ENCODE measurements at places on chromosomes 7 and 10. TPM values are rescaled to one million over a fixed set of nuclear protein-coding genes. Genes with fewer than 3 reads are reported as not detected.

ANKRD26 gene
- 16.3 TPM for total RNA-seq

DNA sequence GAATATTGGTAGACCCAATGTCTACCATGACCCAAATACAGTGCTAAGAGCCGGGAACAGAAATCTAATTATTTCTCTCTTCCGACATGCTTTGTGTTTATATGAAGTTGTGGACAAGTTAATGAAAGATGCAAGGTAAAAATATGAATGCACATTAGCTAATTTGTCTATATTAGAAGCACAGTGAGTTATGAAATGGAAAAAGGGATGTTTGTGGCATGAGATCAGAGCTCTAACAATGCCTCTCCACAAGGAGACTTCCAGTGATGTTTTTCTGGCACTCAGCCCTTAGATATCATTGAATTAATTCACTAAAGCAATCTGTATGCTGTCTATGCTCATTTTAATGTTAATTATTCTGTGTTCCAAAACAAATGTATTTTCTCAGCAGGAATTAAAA, 897.2 kb downstream of the CNTNAP2 start:
- no peaks in the 10 kb centered on the region for H3K4me1 ChIP-seq
- no peaks in the 10 kb centered on the region for H3K36me3 ChIP-seq
- H3K4me3 ChIP-seq = no peak overlapping the region
- no peak overlapping the region for H3K27ac ChIP-seq

DNA sequence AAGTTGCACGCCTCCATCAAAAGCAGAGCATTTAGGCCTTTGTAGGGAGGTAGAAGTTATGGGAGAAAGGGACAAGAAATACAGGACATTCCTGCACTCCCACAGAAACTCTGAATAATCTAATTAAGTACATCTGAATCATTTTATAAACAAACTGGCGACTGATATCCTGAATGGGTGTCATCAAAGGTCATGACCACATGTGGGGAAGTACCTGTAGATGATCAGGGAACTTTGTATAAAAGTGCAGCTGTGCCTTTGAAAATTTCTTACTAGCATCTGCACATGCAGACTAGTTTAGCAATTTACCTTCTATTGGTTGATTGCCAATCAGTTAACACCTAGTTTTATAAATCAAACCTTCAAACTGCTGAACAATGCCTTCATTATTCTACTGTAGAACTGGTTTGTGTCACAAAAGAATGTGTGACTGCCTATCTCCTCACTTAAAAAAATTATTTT, 17.1 kb downstream of the STEAP4 start:
- no peaks in the 10 kb centered on the region for H3K36me3 ChIP-seq
- H3K27me3 ChIP-seq = no peaks in the 10 kb centered on the region
- no peaks in the 10 kb centered on the region for H3K4me1 ChIP-seq
- DNase-seq = no peak
- H3K4me3 ChIP-seq = no peak overlapping the region

DNA sequence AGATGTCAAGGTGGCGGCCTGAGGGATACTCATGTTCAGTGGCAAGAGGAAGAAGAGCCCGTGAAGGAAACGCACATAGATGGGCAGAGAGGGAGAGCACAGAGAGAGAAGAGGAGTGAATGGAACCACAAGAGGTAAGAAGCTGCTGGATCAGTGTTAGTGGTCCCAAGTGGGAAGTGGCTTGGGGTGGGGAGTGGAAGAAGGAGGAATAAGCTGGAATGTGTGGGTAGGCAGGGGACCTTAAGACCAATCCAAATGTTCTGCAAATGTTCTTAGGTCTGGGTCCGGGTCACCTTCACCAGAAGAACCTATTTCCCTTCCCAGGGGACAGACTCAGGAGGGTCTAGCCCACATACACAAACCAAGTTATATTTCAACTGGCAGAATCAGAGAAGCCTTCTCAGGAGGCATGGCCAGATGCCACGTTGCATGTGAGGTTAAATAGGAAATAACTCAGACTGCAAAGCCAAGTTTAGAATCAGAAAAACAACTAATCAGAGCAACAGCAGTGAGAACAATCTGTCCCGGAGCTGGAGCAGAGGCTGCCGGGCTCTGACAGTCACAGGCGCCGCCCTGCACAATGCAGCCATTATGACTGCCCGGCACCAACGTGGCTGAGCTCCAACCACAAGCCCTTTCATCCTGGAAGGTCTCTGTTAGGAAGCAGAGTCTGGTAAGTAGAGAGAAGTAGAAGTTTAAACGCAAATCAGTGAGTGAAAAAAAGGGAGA, 78.6 kb upstream of the ARMC3 start:
- H3K27me3 ChIP-seq = no peaks in the 10 kb centered on the region
- no peak overlapping the region for H3K4me3 ChIP-seq
- no peaks in the 10 kb centered on the region for H3K36me3 ChIP-seq
- H3K27ac ChIP-seq = no peak overlapping the region
- DNase-seq = no peak

DNA sequence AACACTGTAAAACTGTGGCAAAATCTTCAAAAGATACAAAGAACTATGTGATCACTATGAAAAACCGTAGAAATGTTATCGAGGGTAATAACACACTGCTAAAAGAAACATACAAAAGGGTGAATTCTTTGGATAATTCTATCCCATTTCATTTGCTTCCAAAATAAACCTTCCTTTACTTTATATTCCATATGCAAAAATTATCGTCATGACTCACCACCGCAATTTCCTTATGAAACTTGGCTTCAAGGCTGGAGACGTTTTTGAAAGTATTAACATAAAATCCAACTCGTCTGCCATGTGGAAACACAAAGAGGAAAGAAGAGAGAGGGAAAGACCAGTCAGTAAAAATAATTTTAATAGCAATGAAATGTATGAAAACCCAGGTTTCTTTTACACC, 165.2 kb downstream of the AMPH start:
- no peak overlapping the region for H3K27ac ChIP-seq
- DNase-seq = peak; percentile 11
- no peaks in the 10 kb centered on the region for H3K27me3 ChIP-seq
- H3K36me3 ChIP-seq = no peaks in the 10 kb centered on the region
- no peak overlapping the region for H3K4me3 ChIP-seq

BHLHA15 gene
- not detected for total RNA-seq

DNA sequence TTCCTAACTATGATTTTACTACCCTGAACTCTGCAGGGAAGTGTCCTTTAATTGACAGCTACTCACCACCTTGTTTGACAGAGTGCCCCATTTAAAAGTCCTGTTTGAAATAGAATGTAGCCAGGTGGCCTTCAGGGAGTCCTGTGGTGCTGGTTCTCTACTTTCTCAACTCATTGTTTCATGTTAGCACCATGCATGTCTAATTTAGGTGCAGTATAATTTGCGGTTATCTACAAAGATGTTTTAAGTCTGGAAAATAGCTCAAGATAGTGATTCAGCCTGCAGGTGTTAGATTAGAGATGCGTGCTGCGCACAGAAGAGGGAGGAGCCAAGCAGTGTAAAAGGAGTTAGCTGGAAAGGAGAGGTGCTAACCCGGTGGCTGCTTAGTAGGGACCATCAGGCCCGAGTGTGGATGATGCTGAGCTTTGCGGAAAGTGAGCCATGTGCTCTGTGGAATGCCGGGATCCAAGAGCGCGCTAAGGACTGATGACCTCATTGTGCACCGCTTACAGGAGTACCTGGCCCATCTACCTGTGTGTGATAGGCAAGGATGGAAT, 1.2 kb downstream of the CCM2 start:
- DNase-seq = peak; percentile 89
- peaks cover 10% of the 10 kb centered on the region for H3K36me3 ChIP-seq
- peak overlapping the region; percentile 98 for H3K27ac ChIP-seq
- peak overlapping the region; percentile 99 for H3K4me3 ChIP-seq
- no peaks in the 10 kb centered on the region for H3K27me3 ChIP-seq
- peaks cover 67% of the 10 kb centered on the region for H3K4me1 ChIP-seq

GRCh38 chr7:127995881-127996215, 35.4 kb downstream of the LRRC4 start:
- no peak overlapping the region for H3K4me3 ChIP-seq
- peak overlapping the region; percentile 28 for H3K27ac ChIP-seq
- H3K36me3 ChIP-seq = peaks cover 17% of the 10 kb centered on the region

- H3K36me3 ChIP-seq = no peaks in the 10 kb centered on the region
- no peak for DNase-seq
- no peak overlapping the region for H3K4me3 ChIP-seq
- H3K27ac ChIP-seq = no peak overlapping the region
Observed at GRCh38 chr10:93131986-93132385, 58.3 kb downstream of the CYP26A1 start.

AQP1 gene
- total RNA-seq = 0.82 TPM
